ENCODE measurements at places on chromosomes 3 and 15.

DNA sequence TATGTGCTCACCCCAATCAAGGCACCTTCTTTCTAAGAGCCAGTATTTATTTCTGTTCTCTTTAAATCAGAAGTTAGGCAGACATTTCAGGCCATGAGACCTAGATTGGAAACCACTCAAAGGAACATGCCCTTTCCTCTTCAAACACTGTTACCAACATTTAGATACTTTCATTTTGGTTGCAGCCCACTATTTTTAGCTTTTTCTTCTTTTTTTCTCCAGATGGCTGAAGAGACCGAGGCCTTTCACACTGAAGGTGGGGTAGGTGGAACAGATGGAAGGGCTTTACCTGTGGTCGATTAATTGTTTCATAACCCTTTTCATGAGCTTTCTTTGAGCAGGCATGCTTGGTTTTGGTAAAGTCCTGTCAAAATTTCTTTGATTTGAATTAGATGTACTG lies 10.9 kb upstream of the LZTFL1 start:
- no peak for DNase-seq

DNA sequence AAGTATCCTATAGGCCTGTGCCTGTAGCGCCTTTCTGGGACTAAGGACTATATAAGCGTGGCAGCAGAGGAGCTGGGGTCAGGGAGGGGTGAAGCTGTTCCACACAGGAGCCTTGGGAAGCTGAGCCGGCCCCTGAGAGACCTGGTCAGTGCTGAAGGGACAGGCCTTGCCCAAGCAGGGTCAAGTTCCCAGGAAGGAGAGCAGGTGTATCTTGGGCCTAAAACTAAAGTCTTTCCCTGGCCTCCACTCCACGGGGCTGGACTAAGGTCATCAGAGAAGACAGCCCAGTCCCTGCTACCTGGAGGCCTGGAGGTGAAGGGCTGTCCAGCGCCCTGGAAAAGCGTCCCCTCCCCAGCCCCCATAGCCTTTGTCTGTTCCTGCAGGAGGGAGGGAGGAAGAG lies 23.9 kb upstream of the NR2C2 start:
- DNase-seq: no peak

DNA sequence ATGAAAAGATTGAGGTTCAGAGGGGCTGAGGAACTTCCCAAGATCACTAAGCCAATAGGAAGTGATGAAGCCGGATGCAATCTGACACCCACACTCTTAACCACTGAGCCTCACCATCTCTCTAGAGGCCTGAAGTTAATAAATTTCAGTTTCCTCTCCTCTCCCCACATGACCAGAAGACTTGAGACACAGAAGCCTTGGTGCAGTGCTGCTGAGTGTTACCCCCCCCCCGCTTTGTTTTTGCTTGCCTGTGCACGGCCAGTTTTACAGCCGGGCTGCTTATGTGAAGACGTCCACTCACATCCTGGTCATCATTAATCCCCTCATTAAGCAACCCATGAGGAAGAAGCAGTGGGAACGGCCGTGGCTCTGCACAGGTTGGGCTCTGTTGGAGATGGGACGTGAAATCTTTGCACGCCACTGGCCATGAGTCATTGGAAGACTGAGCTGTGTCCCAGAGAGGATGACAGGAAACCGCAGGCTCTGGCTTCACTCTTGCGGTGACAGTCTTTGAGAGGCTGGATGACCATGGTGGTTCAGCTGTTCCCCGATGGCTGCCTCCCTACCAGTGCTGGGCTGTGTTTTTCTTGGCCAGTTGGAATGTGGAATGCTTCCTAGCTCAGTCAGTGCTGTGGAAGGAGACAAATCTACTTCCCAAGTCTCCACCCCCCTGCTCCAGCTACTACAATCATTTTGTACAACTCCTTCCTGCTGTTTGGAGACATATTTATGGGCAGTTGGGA lies 232.6 kb upstream of the LRTM1 start:
- DNase-seq: no peak

DNA sequence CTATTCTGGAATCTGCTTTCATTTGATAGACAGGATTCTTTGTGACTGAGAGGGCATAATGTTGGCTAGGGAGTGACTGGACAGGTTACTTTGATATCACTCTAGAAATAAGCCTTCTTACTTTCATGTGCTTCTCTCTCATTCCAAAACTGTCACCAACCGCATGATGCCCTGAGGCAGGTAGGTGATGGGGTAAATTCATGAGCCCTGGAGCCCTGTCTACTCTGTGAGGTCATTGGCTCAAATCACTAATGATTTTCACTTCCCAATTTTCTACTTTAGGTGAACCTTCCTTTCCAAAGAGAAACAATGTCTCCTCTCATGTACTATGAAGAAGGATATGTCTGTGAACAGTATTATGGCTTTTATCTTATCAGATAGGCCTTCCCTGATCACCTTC lies 596.7 kb downstream of the TUSC7 start:
- DNase-seq: no peak

DNA sequence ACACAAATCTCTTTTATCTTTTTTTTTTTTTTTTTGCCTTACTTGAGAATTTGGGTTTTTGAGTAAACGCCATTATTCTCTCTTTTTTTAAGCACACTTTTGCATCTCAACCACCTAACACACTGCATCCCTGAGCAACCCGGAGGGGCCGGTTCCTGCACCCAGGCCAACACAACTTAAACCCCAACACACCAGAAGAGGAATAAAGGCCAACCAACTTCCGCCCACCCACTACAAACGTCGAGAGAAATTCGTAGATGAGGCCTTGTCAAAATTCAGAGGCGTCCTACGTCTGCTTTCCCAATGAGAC lies 389 bp upstream of the CCNB2 start:
- DNase-seq: no peak

DNA sequence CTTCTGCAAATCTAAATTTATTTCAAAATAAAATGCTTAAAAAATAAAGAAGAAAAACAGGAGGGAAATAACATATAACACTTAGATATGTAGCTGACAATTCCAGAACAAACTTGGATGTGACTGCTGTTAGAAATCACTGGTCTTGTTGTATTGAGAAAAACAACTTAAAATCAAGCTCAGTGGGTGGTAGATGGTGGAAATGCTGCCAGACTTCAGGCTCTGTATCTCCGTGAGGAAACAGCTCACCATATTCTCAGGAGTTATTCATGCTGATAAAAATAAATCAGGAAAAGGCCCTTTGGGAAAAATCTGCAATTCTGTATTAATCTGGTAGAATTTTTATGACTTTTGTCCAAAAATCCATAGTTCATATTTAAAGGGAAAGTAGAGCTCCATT lies 477.6 kb downstream of the RAP2B start:
- DNase-seq: no peak

- no peak for DNase-seq
Observed at GRCh38 chr3:9398700-9399336, 1.4 kb downstream of the SETD5 start.

GRCh38 chr3:20488151-20488550 lies 302.1 kb upstream of the SGO1 start:
- DNase-seq: no peak

DNA sequence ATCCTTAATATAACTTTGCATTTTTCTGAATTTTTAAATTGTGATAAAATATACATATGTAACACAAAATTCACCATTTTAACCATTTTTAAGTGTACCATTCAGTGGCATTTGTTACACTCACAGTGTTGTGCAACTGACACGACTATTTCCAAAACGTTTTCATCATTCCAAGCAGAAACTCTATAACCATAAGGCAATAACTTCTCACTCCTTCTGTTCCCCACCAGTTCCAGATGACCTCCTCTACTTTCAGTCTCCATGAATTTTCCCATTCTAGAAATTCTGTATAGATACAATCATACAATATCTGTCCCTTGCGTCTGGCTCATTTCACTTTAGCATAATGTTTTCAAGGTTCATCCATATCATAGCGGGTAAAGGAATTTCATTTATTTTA lies 223.5 kb upstream of the TTC14 start:
- DNase-seq: no peak

DNA sequence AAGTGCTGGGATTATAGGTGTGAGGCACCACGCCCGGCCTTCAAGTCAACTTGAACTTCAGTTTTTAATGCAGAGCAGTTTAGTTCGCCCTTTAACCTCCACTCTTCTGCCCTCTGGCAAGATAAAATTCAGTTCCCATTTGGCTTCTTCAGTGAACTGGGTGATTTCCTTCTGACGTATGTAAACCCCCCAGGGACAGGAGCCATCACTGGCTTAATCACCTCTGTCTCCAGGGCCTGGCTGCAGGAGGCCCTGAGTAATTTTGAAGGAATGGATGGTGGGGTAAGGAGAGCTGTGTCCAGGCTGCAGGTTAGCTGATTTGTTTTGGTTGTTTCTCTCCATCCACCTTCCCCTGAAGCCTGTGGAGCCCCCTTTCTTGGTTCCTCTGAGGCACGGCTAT lies 11.9 kb downstream of the MCM2 start:
- no peak for DNase-seq

DNA sequence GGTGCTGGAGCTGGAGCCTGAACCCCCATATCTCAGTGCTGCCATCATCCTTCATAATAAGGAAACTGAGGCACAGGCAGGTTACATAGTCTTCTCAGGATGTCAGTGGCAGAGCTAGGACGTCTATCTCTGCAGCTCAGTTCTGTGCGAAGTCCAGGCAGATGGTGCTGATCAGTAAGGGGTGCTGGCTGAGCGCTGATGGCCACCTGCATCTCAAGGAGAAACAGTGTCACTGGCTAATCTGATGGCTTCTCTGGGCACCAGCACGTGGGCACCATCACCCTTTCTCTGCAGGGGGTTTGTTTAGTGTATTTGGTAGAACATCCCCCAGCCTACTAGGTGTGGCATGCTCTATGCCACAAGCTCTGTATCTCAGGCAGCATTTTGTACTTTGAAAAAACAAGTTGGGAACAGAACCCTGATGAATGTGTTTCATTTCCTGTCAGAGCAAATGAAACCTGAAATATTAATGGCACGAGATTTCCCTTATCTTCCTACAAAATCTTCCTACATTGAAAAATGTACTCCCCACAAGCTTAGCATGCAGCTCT lies 35.1 kb downstream of the APBA2 start:
- DNase-seq: no peak
